Renal pelvis (tissue), 12 donors: ENCODE measurements at places on chromosomes 2 and 18.

GRCh38 chr2:172829229-172829628 is 93.6 kb downstream of the RAPGEF4 start:
- DNase-seq, result no peak

DNA sequence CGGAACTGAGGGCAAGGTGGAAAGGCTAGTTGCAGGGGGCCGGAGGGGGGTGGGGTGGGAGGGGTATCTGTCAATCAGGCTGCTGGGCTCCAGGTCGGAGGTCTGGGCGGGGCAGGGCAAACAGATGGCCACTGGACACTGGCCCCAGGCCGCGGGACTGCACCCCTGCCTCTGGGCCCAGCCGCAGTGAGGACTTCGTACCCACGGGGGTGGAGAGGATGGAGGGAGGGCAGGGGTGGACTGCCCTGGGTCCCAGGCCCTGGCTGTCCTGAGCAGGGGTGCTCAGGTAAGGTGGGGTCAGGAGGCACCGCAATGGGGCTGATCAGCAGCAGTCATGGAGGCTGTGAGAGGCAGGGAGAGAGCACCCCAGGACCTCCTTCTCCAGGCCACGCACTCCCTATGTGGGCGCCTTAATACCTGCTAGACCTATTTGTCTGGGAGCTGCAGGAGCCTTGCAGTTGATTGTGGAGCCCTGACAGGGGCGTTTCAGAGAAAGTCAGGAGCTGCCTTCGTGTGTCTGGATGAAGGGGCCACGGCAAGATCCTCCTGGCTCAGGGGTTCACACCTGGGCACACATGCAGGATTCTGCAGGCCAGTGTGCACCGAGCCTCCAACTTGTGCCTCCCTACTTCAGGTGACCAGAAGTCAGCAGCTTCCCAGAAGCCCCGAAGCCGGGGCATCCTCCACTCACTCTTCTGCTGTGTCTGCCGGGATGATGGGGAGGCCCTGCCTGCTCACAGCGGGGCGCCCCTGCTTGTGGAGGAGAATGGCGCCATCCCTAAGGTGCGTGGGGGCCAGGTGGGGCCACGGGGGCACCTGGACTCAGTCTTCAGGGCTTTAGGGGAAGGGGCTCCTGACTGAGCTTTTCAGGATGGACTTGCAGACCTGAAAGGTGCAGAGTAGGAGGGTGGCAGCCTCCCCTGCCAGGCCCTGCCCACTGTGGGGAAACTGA is 1.5 kb downstream of the CTDSP1 start:
- DNase-seq, result no peak

DNA sequence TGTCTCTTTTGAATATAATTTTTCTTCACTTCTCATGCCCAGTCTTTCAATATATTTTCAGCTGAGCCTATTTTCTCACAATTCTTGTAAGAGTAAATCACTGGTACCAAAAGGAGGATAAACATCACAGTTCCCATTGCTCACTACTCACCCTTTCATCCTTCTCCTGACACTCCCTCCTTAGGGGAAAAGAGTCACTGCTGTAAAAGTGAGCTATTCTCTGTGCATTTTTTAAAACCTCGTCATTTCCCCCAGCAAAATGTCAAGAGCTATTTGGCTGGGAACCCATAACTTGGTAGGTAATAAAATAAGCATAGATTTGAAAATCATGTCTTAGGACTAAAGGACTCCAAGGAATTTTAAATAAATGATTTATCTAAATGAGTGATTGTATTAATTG is 340.1 kb upstream of the GYPC start:
- DNase-seq, result no peak

- DNase-seq, result no peak
Measured at GRCh38 chr2:188601391-188601790, 309.7 kb downstream of the GULP1 start.

DNA sequence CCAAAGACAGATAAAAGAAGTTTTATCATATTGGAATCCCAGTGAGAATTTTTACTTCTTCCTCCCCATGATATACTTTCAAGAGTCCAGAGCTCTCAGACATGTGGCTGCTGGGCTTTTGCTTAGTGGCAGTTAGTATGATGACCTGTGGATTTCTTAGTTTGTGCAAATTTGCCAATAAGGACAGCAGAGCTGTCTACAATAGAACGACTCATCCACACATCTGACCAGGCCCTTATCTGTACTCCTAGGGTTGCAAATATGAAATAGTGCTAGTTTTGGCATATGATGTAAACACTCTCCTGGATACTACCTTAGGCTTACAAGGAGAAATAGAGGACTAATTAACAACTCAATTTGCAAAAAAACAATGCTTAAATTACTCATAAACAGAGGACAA is 758.4 kb upstream of the TMEFF2 start:
- no peak for DNase-seq

GRCh38 chr2:39659765-39660611 is 5.7 kb upstream of the TMEM178A start:
- DNase-seq, result no peak
